Activated T-cell treated with anti-CD3 and anti-CD28 coated beads, Interleukin-2, amount 50 U/mL, for 72 hours (primary cell): ENCODE measurements at places on chromosomes 3 and 15.

DNA sequence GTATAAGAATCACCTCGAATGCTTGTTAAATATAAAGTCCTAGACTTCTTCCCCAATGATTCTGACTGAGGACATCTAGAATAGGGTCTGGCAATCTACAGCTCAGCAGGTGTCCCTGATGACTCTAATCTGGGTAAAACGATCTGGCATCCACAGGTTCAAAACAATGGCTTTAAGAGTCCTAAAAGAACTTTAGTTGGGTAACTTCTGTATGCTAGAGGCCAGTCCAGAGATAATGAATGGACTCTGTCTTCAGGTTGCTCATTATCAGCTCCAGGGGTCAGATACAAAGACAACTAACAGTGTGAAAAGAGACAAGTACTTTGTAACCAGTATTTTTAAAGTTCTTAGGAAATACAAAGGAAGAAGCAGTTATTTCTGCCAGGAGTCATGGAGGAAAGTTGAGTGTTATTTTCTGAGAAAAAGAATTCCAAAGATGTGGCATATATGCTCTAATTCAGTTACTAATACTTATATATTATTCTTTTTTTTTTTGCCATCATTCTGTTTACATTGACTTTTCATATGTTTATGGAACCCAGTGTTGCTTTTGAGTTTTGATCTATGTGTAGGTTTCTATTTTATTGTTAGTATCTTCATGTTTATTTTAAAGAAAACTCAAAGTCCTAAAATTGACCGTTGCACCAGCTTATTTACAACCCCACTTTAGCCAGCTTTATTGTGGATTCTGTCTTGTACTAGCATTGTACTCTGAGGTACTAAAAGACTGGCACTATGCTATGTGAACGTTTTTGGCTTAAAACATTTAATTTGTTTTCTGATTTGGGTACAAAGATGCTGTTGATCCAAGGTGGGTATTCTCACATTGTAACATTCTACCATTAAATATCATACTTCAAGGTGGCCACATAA lies 3.1 kb upstream of the GPR15 start:
- no peak for DNase-seq

GRCh38 chr3:25748189-25748588 lies 35.1 kb downstream of the NGLY1 start:
- DNase-seq: no peak

- DNase-seq: no peak
Observed at GRCh38 chr3:65238652-65239051, 550.9 kb upstream of the ADAMTS9 start.

DNA sequence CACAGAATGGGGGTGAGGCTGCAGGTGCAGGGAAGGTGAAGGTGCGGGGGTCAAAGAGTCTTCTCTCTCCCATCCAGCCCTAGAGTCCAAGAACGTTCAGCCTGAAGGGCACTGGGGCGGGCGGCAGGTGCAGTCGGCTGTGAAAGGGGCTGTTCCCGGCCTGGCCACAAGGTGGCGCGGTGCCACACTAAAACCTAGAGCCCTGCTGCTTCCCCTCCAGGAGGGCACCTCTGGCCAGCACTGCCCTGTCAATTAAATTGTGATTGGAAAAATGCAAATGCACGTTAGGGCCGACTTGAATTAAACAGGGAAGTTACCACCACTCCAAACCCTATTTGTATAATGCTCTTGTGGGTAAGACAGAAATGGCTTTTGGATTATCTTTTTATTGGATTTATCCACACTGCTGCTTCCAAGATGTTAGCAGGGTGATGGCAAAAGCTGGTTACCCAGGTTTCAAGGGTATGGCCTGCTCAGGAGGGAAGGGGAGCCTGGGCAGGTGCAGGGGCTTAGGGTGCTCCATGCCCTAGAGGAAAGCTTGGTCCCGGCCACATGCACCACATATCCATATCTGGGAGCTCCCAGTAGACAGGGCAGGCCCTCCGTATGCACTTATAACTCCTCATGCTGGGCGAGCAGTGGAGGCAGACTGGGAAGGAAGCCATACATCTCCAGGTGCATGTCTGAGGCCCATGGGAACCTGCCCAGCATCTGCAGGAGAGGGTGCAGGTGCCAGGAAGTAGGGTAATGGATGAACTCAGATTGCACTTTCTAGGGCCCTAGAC lies 119.8 kb downstream of the ADCY5 start:
- DNase-seq: peak; percentile 70

GRCh38 chr3:185328324-185329004 lies 34.5 kb upstream of the MAP3K13 start:
- no peak for DNase-seq

DNA sequence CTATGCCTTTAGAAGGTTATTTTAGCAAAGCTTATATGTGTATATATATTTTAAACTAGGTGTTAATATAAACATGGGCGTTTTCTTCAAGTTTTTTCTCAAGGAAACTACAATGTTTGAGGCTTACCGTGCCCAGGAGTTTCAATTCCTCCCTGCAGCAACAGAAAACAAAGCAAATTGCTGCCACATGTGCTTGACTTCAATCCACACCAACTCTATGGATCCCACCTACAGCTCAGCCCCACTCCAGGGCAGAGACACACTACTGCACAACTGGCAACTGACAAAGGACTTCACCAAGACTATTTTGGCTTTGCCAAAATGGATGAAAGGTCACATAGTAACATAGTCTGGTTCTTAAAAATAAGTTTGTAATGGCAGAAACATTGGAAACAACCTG lies 346.6 kb downstream of the ERC2 start:
- DNase-seq: no peak

- DNase-seq: no peak
Observed at GRCh38 chr3:139377378-139377777, 12.1 kb downstream of the COPB2 start.

DNA sequence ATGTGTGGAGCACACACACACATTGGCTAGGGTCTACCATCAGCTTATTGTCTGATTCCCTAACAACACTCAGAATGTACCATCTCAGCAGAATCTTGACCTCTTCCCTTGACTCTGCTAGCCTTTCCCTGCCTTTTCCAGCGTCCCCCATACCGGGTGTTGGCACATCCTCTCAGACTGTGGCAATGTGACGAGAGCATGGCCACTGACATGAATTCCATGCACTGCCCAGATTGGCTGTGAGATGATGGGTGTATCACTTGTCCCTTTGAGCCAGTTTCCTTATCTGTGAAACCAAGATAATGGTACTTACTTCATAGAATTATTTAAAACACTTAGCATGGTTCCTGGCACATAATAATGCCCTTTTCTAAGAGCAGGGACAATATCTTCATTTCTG lies 60.3 kb upstream of the EIF1B start:
- DNase-seq: no peak

DNA sequence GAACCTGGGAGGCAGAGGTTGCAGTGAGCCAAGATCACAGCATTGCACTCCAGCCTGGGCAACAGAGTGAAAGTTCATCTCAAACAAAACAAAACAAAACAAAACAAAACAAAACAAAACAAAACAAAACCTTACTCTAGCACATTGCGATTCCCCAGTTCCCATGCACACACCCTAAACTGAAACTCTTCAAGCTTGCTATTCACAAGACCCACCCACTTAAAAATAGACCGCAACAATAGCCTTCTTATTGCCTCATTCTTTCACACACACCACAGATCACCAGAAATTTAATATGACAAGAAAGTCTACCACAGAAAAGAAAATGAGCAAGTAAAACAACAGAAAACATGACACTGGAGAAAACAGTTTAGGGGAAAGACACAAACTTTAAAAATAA lies 598.4 kb downstream of the FHIT start:
- no peak for DNase-seq

- no peak for DNase-seq
Observed at GRCh38 chr3:127491909-127492308, 98.6 kb downstream of the TPRA1 start.

GRCh38 chr3:9820946-9821345 lies 10.9 kb downstream of the TTLL3 start:
- DNase-seq: no peak

DNA sequence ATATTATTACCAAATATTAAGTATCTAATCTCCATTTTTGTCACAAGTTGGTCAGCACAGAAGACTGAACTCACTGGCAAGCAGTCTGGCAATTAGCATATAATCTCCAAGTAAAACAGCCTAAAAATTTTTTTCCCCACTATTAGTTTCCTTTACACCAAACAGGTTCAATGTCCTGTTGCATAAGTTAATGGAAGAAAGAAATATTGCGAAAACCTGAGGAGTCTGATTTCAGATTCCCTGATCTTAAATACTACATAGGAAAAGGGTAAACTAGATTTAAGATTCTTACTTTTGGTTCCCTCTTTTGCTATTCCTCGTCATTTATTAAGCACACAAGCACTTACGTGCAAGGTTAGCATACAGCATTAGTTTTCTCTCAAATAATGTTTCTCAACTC lies 133.2 kb upstream of the PLXND1 start:
- no peak for DNase-seq

DNA sequence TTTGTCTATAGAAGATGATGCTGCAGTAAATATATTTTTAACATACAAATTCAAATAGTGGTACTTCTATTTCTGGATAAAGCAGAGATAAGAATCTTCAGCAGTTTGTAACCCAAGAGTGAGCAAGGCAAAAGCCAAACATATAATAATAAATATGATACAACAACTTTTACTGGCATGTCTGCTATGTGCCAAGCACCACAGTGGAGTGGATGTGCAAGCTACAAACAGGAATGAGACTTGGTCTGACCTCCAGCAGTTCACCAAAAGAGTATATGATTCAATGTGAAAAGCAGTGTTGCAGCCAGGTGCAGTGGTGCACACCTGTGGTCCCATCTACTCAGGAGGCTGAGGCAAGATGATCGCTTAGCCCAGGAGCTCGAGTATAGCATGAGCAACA lies 395.6 kb downstream of the EPHB1 start:
- DNase-seq: no peak

DNA sequence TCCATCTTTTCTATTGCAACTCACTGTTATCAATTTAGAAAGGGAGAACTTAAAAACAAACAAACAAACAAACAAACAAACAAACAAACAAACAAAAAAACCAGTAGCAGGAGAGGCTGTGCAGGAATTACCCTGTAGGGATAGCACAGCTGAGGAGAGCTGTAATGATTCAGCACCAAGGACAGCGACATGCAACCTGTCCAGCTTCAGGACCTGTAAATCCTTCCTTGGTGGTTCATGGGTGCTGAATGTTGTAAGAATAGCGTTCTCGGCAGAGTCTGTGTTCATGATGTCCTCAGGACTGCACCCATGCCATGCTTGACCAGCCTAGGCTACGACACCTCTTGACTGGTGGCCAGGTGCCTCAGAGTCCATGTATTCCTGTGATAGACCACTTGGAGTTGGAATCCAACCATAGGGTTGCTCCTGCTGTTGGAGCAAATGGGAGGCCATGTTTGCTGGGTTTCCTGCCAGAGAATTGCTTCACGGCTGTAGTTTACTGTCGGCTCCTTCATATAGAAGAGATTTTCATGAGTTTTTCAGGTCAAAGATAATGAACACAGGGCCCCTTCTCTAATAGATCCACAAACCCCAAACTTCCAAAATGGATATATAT lies 65.9 kb downstream of the CACNA2D3 start:
- DNase-seq: peak; percentile 19

DNA sequence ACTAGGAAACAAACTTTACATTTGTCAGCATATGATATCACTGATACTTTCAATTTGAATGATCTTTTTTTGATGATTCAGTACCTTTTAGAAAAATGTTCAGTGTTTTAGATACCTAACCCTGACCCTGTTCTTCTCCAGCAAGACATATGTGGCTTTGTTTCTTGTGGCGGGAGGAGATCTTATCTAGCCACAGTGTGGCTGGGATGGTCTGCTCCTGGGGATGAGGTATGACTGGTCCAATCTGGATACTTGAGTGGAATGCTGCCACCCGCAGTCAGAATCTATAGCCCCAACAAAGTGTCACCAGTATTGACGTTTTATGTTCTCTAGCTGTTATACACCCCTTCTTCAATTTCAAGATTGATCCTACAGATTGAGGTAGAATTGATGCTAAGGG lies 439.0 kb upstream of the GOLIM4 start:
- DNase-seq: no peak

DNA sequence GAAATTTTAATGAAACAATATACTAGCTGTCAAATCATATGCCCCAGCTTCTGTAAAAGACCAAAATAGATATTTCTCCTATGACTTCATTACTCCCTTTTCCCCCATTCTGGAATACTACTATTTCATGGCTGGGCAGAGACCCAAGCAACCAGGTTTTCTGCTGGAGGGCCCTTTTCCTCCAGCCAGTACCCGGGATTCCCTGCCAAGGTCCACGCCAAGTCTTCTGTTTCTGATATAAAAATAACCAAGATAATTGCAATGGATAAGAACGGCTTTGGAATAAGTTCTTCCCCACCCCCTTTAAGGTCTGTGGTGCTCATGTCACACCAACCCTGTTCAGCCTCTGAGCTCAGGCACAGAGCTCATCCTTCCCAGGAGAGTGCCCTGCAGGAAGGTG lies 17.2 kb upstream of the NMNAT3 start:
- DNase-seq: no peak

DNA sequence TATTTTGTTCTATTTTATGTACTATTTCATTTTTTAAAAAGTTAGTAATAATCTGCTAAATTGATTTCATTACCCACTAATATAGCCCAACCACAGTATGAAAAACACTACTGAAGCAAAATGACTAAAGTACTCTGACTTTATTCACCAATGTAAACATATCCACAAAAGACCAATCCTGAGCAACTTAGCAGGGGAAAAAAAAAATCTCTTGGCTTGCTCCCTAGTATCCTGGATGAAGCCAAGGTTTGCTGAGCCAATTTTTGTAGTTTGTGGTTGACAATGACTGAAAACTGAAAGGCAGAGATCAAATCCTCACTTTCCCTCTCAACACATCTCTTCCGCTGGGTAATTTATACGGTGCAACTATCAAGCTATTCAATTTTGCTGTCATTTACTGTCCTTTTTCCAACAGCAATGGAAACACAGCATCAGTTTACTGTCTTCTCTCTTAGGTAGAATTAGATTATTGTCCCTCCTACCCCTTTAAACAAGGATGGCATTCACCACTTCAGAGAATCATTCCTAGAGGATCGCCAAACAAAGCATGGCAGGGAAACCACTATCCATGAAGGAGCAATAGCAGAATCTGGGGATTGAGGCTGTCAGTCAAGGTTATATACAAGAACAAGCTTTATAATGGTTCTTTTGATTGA lies 149.7 kb downstream of the THRB start:
- no peak for DNase-seq

GRCh38 chr3:75886971-75887526 lies 101.7 kb upstream of the ZNF717 start:
- DNase-seq: no peak

- DNase-seq: no peak
Observed at GRCh38 chr15:91498046-91498748, 355.3 kb upstream of the SLCO3A1 start.
